DMS53 (cell line): ENCODE measurements at places on chromosomes 7 and 10.
A peak's percentile ranks its signal among the peaks of the same experiment; 100 is the strongest.

DNA sequence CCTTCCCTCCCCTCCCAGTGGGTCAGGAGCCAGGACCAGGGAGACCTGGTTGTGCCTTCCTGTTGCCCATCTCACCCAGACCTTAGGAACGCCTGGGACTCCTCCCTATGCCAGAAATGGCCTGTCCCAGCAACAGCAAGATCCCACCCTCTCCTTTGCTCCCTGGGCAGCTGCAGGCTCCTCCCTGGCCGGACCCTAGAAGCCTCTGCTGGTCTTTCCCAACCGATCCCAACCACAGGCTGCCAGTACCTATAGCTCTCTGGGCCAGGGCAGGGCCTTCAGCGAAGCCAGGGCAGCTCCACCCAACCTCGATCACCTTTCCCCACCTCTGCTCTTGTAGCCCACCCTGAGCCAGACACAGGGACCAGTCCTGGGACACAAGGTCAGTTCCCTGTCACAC, 21.9 kb downstream of the LDB3 start:
- DNase-seq: no peak

- no peak for DNase-seq
These were observed 68.4 kb downstream of the ELFN1 start for GRCh38 chr7:1738511-1738910.

DNA sequence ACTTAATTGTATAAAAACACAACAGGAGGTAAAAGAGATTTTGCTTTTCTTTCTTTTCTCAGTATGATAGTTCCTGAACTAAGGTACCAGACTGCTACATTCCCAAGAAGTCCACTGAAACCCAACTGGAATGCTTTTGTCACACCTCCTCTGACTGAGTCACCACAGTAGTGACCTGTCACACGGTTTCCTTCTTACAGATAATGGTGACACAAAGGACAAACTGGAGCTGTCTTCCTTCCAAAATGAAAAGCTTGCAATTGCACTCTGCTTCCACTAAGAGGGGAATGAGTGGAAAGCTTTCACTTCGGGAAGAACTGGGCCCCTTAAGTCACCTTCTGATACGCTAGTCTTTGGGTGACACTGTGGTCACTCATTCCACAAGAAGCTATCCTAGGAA, 122.2 kb downstream of the KMT2E start:
- peak; percentile 17 for DNase-seq

DNA sequence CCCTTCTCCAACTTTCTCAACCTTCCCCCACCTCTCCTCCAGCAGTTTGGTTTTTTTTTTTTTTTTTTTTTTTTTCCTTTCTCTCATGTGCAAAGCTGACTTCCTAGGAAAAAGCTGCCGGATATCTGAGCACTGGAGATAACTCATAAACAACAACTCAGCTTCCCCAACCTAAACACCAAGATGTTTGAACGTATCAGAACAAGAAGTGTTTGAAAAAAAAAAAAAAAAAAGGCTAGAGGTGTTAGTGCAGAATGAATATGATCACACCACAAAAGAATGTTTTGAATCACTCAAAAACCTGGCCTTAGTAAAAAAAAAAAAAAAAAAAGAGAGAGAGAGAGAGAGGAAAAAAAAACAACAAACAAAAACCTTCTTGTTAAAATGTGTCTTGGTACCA, 11.2 kb downstream of the GATA3 start:
- DNase-seq: no peak
